H7 (cell line): ENCODE measurements at places on chromosomes 7 and 10. TPM values are rescaled to one million over a fixed set of nuclear protein-coding genes. Genes with fewer than 3 reads are reported as not detected.
A peak's percentile ranks its signal among the peaks of the same experiment; 100 is the strongest.

DNA sequence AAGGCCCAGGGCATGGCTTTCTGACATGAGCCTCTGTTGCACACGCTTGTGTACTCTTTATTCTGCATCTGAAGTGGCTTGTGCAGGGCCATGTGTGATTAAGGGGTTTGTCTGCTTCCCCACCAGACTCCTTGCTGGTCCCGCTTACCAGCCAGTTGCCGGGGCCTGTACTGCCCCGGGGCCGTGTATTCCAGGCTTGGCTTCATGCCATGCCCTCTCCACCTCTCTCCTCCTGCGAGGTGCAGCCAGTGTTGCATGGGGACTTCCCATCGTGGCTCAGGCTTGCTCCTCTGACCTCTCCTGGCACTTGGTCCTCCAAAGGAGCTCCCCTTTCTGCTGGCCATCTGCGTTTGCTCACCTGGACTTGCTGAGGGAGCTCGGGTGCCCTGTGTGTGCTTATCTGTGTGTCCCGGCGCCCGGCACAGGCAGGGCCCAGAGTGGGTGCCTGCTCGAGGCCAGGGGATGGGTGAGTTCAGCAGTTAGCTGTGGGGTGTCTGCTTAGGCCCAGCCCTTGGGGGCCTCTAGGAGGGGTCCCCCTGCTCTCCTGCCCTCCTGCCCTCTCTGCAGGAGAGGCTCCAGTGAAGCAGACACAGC lies 11.0 kb upstream of the C10orf143 start:
- DNase-seq, result no peak

DNA sequence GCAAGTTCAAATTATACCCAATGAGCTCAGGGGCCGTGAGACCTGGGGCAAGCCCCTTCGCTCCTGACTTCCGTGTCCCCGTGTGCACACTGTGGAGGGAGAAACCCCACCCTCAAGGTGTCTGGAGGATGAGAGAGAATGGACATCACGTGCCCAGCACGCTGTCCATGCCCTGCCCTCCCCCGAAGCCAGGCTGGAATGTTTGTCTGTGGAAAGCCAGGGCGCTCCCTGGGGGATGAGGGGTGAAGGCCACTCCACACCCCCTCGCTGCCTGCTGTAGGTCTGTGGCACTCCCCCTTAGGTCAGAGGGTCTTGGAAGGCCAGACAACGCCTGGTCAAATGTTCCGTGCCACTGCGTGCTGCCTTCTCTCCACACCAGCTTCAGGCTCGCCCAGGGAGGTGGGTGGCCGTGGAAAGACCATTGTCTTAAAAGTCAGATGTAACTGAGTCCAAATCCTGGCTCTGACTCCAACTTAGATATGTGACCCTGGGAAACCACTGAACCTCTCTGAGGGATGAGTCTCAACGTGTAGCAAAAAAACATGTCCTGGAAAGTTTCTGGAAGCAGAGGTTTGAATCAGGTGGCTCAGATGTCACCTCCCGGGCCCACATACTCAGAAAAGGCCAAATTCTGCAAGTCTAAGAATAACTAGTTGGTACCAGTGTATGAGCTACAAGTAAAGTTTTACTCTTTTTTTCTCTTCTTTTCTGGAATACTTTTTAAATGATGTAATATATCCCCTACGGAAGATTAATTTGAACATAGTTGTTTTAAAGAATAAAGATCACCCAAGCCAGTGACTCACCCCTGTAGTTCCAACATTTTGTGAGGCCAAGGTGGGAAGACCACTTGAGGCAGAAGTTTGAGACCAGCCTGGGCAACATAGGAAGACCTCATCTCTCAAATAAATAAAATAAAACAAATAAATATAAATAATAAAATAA lies 24.9 kb downstream of the RCC1L start:
- no peak for DNase-seq

- no peak for DNase-seq
Observed at GRCh38 chr10:110352930-110353243, 48.2 kb upstream of the SMNDC1 start.

DNA sequence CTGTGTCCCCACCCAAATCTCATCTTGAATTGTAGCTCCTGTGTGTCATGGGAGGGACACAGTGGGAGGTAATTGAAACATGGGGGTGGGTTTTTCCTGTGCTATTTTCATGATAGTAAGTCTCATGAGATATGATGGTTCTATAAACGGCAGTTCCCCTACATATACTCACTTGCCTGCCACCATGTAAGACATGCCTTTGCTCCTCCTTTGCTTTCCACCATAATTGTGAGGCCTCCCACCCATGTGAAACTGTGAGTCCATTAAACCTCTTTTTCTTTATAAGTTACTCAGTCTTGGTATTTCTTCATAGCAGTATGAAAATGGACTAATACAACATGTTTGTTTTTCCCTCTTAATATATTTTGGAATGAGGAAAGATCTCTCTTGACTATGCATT lies 24.5 kb upstream of the TBXAS1 start:
- DNase-seq, result no peak

GRCh38 chr10:62652114-62652513 lies 152.4 kb upstream of the ADO start:
- DNase-seq, result no peak

- peak; percentile 19 for DNase-seq
Observed at GRCh38 chr10:58291538-58292174, 22.7 kb downstream of the CISD1 start.

DNA sequence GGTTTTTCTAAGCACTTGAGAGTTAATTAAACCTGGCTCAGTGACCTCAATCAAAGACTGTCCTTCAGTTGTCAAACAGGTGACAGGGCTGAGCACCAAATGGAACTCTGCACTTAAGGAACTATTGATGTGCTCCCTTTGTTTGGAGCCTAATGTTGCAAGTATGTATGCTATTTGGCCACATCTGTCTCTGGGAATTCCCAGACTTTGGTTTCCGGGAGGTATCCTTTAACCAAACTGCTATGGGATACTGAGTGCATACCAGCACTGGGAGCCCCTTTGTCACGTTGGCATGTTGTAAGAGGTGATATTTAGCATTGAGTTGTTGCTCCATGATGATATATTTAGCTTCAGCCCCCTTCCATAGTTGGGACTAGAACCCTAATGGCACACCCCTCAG lies 25.2 kb downstream of the ASZ1 start:
- no peak for DNase-seq

DNA sequence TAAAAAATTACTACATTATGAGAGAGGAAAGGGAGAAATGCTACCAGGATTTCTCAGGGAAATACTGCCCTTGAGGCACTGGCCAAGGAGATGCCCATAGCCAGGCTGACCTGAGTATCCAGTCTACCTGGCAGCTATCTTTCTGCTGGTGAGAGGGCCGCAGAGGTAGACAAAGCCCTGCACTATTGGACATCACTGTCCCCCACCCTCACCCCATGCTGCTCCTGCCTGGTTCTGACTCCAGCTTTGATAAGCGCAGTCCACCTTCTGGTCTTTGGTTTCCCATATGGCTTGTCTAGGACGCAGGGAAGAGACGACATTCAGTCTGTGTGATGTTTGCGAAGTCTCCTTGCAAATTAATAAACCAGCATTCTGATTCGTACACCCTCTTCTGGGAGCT lies 3.7 kb downstream of the ITPRIP start:
- DNase-seq, result no peak

- no peak for DNase-seq
Observed at GRCh38 chr10:96614515-96614914, 27.7 kb upstream of the TM9SF3 start.

DNA sequence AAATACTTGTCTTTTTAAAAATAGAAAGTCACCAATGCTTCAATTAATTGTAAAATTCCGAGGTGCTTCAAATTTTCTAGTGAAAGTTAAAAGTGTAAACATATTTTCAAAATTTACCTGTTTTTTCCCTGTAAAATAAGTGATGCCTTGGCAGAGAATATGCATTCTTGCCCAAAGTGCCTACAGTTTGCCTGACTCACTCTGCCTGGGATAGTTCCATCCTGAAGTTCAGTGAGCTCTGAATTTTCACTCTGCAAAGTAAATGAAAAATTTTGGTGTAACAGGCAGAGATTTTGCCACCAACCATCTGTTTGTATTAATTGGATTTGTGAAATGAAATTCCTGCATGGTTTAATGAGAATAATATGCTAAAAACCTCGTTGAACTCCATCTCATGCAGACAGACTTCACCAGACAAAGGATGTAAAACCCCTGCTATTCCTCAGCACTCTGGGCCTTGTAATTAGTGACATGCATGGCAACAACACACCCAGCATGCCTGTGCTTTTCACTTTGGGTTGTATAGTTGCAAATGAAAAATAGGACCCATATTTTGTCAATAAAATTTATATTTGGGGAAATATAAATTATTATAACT lies 117.4 kb upstream of the GNAI1 start:
- DNase-seq, result no peak

DNA sequence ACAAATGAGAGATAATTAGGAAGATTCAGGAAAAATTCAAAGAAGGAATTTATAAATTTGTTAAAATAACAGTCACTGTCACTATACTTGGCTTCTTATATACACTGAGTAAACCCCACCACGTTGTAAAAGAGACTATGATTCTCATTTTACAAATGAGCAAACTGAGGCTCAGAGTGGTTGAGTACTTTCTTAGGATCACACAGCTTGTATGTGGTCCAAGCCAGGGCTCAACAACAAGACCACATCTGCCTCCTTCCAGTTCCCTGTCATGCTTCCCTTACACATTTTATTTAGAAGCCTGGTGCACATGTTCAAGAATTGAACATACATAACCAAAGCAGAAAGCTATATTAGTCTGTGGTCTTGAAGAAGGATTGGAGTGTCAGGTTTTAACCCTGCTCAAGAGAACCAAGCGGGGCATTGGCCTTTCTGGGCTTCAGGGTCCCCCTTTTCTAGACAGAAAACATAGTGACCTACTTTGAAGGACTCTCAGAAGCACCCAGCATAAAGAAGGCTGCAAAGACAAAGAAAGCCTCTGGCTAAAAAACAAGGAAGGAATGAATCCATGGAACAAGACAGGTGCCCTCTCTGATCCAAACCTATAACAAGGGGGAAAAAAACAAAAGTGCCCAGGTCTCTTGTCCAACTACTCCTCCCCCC lies 846 bp downstream of the MRLN start:
- no peak for DNase-seq

Gene CTNNA3
- 2.3 and 10.6 TPM in 2 replicates for total RNA-seq

Gene C10orf62
- total RNA-seq, result not detected in 2 replicates
